ENCODE measurements at places on chromosomes 4 and X.

DNA sequence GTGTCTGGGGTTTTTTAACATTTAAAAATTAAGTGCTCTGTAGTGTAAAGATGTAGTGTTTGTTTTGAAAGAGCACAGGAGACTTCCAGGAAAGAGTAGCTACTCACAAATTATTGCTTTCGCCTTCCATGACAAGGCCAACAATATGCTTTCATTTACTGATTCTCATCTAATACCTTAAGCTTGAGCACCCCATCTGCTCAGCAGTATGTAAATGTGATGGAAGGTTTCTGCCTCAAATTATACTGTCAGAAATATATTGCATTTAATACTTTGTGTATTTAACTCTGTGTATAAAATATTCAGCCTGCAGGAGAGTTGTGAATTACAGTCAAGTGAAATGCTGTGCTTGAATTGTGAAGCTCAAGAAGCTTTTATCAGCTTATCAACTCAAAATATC lies 296.3 kb upstream of the ATOH1 start:
- no peak for DNase-seq

GRCh38 chr4:16136311-16136710 lies 52.5 kb upstream of the PROM1 start:
- DNase-seq: no peak

DNA sequence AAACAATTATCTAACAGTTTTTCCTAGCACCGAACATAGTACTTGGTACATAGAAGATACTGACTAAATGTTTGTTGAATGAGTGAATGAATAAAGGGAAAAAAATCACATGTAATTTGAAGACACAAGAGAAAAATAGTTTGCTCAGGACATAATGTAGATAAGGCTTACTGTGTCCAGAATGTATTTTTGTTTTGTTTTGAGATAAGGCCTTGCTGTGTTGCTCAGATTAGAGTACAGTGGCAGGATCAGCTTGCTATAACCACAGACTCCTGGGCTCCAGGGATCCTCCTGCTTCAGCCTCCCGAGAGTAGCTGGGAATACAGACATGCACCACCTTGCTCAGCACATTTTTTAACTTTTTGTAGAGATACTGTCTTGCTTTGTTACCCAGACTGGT lies 6.5 kb downstream of the FAM199X start:
- DNase-seq: no peak

DNA sequence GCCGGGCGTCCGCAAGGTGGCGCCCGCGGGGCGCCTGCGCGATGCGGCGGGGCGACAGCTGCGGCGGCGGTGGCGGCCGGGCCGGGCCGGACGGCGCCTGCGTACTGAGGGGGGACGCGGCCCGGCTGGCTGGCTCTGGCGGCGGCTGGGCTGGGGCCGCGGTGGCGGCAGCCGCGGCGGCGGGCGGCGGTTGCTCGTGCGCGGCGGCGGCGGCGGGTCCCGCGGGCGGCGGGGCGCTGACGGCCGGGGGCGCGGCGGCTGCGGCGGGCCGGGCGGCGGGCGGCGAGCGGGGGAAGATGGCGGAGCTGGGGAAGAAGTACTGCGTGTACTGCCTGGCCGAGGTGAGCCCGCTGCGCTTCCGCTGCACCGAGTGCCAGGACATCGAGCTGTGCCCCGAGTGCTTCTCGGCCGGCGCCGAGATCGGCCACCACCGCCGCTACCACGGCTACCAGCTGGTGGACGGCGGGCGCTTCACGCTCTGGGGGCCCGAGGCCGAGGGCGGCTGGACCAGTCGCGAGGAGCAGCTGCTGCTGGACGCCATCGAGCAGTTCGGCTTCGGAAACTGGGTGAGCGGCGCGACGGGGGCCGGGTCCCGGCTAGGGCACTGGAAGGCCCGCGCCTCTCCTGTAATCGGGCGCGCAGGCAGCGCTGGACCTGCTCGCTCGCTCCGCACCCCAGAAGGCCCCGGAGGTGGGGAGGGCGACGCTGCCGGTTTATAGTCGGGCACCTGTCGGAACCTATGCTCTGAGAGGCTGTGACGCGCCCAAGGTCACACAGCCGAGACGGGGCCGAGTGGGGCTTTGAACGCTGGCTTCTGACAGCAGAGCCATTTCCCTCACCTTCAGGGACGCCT lies at the start of gene TADA2B:
TADA2B (plus strand) TSS at position 89 of the 853 bp plus-strand sequence; CDS start at position 297, 208 bp downstream.
- no peak for DNase-seq

GRCh38 chr4:109332926-109333464 lies 30.5 kb upstream of the COL25A1 start:
- no peak for DNase-seq

GRCh38 chrX:13009844-13010243 lies 34.6 kb downstream of the FAM9C start:
- peak; percentile 26 for DNase-seq

DNA sequence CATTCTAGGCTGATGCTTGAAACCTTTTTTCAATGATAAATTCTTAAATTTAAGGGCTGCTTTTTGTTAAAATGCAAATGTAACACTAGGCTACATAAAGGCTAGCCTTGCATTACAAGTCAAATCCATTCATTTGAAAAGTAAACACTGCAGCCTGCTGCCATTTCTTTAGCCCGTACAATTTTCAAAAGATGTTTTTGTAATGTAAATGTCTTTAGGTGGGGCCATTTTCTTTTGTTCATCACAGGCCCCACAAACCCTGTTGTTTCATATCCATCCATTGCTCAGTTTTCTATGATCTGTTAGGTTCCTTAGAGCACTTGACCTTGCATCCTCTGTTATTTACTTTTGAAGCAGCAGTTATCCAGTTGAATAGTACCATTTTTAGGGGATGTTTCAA lies 296.2 kb upstream of the AMOT start:
- DNase-seq: no peak

- no peak for DNase-seq
These were observed 19.5 kb upstream of the PGRMC2 start for GRCh38 chr4:128307123-128307571.

DNA sequence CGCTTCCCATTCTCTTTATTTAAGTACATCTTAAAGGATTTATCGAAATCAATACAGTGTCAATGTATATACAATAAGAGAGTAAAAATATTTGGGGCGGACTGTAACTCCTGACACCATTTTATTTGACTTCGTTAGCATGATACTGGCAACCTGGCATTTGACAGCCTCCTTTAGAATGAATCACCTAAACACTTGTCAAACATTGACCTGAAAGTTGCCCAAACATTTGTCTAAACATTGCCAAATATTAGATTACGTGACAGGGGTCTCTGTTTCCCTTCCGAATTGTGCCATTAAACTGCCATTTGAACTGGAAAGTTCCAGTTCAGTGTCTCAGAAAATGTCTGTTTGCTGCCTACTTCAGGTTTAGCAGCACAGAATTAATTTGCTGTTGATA lies 20.8 kb upstream of the FAM9A start:
- DNase-seq: no peak

- DNase-seq: peak; percentile 69
These were observed 17.4 kb downstream of the QDPR start for GRCh38 chr4:17494258-17495190.

DNA sequence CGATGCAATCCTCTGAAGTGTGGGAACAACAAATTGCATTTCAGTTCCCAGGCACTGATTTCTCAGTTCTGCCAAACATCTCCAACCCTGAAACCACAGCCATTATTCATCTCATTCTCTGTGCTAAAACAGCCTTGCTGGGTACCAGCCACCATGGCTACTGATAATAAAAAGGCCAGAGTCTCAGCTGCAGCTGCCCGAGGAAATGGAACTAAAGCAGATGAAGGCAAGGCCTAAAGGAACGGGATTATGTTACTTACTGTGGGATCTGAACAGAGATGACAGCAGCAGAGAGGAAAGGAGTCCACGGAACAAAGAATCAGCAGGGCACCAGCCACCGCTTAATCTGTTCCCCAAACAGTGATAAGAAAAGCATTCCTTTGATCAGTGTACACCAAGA lies 155.7 kb downstream of the PAPSS1 start:
- peak; percentile 37 for DNase-seq

- DNase-seq: peak; percentile 60
These were observed 752 bp downstream of the SEPTIN11 start for GRCh38 chr4:76950052-76950955.

Measured in AG20443 (cell line).